ENCODE measurements at places on chromosomes 3 and 15.

GRCh38 chr3:114789803-114790202 lies 357.3 kb downstream of the ZBTB20 start:
- DNase-seq: no peak

- DNase-seq: no peak
These were observed 31.9 kb downstream of the CRTC3 start for GRCh38 chr15:90561344-90562244.

DNA sequence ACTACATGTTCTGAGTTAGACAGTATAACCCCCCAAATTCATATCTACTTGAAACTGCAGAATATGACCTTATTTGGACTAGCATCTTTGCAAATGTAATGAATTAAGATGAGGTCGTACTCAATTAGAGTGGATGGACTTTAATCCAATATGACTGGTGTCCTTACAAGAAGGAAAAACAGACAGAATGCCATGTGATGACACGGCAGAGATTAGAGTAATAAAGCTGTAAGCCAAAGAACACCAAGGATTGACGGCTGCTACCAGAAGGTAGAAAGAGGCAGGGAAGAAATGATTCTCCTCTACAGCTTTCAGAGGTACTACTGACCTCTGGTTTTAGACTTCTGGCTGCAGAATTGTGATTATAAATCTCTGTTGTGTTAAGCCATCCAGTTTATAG lies 30.3 kb downstream of the GALK2 start:
- no peak for DNase-seq

DNA sequence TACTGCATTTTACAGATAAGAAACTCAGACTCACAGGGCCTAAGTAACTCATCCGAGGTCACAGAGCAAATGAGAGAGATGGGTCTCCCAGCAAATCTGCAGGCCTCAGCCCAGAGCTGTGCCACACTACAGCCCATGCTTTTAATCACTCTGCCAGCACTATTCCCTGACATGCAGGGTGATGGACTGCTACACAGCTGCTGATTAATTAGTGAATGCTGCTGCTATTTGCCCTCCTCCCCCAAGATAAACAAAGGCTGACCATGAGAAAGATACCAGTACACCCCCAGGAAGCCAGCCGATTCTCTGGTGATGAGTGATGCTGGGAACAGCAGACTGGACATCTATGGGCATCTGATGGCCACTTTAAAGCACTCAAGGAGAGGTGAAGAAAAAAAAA lies 39.3 kb downstream of the RFTN1 start:
- no peak for DNase-seq

- DNase-seq: no peak
These were observed 1.8 kb downstream of the HDGFL3 start for GRCh38 chr15:83205725-83206324.

GRCh38 chr3:188698436-188698835 lies 473.3 kb upstream of the TPRG1 start:
- no peak for DNase-seq

DNA sequence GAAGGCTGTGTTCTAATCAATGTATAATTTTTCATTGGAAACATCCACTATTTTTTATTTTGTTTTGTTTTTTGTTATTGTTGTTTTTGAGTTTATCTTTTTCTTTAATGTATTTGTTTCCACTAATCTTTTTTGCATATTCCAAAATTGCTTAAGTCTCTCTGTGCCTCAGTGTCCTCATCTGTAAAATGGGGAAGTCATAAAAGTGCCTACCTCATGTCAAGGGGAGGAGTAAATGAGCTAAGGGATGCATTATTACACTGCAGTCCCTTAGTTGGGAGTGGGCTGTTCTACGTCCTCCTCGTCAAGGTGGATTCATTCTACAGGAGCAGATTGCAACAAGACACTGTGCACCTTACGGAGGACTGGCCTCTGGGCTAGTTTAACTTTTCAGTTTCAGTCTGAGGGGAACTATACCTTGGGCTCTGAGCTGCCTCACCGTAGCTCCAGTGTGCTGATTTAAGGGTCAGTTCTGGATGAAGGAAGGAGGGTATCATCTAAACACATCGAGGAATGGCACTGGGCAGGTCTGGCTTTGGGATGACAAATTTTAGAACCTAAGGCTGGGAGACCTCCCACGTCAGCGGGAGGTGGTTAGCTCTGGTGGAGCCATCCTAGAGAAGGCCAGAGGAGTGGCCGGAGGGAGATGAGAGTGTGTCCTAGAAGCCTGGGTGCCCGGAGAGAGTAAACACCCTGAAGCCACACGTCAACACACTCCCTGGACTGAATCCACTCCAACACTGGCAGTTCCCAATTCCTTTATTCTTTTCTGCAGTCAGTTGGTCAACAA lies 5.1 kb upstream of the SRP14 start:
- no peak for DNase-seq

DNA sequence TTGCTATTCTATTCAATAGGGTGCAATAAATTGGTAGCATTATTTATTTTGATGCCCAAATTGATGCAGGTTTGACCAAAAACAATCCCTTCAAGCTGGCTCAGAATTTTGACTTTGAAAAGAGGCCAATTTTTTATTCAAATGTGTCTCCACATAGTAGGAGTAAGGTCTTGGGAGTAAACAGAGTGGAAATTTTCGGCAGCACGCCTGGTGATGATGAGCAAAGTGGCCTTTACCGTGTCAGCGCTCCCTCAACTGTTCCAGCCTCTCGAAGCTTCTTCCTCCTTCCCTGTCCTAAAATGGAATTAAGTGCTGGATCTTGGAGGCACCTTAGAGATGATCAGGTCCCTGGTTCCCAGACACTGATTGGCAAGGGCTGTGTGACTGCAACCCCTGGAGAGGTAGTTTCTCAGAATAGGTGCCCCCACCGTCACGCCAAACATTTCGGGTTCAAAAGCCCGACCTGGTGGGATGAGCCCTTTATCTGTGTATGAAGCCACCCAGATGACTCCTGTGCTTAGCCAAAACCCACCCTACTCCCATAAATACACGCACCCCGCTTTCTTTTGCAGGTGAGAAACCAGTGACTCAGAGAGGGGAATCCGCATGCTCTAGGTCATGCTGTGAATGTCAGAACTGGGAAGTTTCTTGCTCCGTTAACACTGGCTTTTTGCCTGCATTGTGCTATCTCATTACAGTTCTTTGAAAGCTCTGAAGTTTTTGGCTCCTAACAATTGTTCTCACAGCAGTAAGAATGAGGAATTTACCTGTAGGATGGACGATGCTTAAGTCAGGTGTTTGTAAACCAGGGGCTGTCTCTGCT lies 89.1 kb downstream of the CRYGS start:
- DNase-seq: no peak

GRCh38 chr3:2099779-2100191 lies 1.1 kb downstream of the CNTN4 start:
- DNase-seq: peak; percentile 24

DNA sequence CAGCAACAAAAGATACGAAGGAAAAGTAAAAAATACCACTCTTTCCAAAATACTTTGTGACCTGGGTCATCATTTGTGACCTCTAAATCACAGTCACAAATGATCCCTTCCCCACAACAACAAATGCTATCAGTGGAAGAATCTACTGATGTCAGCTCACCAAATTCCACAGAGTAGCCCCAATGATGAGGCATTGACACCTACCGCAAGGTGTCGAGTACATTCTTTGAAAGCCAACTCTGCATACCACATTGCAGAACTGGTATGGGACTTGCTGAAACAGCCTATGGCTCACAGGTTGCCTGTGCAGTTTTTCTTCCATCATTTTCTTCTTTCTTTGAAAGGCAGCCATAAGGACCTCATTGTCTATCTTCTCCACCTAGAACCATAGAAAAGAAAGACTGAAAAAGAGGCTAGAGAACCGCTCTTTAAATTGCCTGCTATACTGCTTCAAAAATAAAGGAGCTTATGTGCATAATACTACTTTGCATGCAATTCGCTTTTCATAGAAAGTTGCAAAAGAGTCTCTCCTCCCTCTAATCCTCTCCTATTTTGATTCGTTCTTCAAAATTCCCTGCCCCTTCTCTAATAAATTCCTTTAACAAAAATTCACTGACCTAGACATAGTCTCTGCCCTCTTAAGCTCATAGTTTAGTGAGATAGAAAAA lies 21.4 kb upstream of the KPNA1 start:
- no peak for DNase-seq

GRCh38 chr3:71307991-71308697 lies 275.4 kb downstream of the FOXP1 start:
- DNase-seq: no peak

- DNase-seq: no peak
These were observed 52.3 kb downstream of the NCEH1 start for GRCh38 chr3:172658344-172659245.

DNA sequence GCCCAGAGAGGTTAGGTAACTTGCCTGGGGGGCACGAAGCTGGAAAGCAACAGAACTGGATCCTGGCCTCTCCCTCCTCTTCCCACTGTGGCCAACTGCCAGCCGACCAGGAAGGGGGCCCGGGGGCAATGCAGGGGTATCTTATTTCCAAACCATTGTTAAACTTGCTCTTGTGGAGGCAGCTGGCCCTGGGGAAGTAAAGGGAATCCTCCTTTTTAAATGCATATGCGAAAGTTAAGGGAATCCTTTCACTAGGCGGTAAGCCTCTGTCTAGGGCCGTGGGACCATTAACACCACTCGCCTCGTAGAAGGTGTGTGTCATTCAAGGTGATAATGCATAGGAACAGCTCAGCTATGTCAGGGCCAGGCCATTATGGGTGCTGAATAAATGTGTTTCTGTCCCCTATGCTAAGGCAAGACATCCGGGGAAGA lies 68.6 kb downstream of the ST6GAL1 start:
- DNase-seq: no peak

- no peak for DNase-seq
These were observed 21.3 kb upstream of the ANKRD28 start for GRCh38 chr3:15819043-15819442.

DNA sequence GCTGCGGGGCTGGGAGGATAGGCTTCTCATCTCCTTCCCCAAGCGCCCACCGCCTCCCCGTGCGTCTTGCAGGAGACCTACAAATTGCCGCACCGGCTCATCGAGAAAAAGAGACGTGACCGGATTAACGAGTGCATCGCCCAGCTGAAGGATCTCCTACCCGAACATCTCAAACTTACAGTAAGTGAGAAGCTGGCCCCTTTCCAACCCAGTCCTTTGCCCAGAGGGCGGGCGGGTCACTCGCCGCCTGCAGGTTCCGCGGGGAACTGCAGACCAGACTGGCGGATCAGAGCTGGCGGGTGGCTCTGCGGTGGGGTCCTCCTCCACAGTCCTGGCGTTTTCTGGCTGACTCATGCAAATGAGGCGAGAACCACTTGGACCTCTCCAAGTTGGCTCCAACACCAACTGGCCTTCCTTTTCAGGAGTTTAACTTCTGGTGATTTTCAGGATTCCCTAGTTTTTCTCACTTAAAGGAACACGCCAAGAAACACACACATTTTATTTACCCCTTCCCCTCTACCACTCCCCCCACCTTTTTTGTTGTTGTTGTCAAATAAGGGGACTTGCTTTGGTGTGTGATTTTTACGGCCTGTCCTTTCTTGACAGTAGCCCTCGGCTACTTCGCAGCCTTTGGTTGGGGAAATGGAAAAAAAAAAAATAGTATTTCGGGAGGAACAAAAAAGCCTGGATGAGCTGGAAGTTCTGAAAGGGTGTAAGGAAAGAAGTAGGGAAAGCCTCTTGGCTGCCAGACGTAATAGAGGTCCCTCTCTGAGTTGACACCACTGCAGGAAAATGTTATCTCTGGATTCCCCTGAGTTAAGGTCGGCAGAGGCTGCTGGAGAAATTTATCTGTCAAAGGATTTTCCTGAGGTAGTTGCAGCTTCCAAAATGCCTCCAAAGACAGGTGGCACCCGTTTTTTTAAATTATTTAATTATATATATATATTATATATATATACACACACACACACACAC lies 1.3 kb downstream of the BHLHE40 start:
- peak; percentile 95 for DNase-seq
